ENCODE measurements at places on chromosomes 16 and 17.

GRCh38 chr16:3748307-3748706 is 31.0 kb upstream of the TRAP1 start:
- DNase-seq = no peak
- no peaks in the 10 kb centered on the region for H3K27me3 ChIP-seq
- no peak overlapping the region for H3K27ac ChIP-seq
- H3K4me1 ChIP-seq = peaks cover 23% of the 10 kb centered on the region
- H3K4me3 ChIP-seq = no peak overlapping the region

DNA sequence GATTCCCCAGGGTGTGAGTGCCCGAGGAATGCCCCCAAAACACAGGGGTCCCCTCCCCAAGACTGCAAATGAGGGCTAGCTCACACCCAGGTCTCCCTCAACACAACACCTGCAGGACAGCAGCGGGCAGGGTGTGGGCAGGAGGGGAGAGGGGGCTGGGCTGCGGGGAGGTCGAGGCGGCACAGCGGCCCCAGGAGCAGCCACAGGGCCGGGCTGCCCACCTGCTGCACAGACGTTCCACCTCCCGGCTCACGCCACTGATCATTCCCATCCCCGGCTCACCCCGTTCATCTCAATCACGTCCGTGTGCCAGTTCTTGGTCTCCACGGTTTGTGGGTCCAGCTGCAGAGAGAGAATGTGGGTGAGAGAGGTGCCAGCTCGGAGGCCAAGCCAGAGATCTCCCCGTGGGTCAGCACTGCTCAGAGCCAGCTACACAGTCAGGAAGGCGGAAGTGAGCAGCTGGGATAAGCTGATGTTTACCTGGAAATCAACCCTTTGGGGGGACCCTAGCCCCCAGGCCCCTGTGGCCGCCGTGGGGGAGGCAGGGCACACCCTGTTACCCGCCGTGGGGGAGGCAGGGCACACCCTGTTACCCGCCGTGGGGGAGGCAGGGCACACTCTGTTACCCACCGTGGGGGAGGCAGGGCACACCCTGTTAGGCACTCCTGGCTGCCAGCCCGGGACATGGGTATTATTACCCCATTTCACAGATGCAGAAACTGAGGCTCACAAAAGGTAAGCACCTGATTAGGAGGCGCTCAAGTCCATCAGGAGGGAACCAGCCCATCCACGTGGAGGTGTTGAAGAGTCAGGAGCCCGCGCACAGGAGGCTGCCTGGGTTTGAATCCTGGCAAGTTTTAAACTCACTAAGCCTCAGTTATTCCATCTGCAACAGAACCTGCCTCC is 16.1 kb downstream of the TIMM22 start:
- no peaks in the 10 kb centered on the region for H3K27me3 ChIP-seq
- no peak overlapping the region for H3K27ac ChIP-seq
- no peak for DNase-seq
- no peaks in the 10 kb centered on the region for H3K4me1 ChIP-seq
- no peak overlapping the region for H3K4me3 ChIP-seq

- DNase-seq = no peak
- peaks cover 54% of the 10 kb centered on the region for H3K4me1 ChIP-seq
- H3K27ac ChIP-seq = peak overlapping the region; percentile 84
- peak overlapping the region; percentile 79 for H3K4me3 ChIP-seq
- no peaks in the 10 kb centered on the region for H3K27me3 ChIP-seq
- peaks cover 8% of the 10 kb centered on the region for H3K36me3 ChIP-seq
These were observed 5.4 kb downstream of the NFATC3 start for GRCh38 chr16:68090533-68090932.

DNA sequence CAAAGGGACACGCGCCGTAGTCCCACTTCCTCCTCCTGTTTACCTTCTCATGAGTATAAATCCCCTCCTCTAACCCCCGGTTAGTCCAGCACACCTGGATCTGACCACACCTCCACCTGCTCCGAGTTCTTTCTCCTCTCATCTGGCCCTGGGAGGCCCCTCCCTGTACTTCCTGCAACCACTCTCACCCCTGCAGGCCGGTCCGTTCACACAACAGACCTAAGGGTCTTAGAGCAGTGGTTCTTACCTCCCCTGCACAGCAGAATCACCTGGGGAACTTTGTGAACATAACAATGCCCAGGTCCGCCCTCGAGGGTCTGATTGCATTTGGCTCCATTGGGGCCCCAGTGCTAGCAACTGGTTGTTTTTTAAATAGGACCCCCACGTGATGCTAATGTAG is 24.8 kb downstream of the TMEM114 start:
- H3K4me3 ChIP-seq = no peak overlapping the region
- no peaks in the 10 kb centered on the region for H3K4me1 ChIP-seq
- DNase-seq = no peak
- no peaks in the 10 kb centered on the region for H3K36me3 ChIP-seq
- H3K27me3 ChIP-seq = peaks cover 2% of the 10 kb centered on the region
- no peak overlapping the region for H3K27ac ChIP-seq

- H3K36me3 ChIP-seq = peaks cover 25% of the 10 kb centered on the region
- no peaks in the 10 kb centered on the region for H3K27me3 ChIP-seq
- peak overlapping the region; percentile 78 for H3K27ac ChIP-seq
- H3K4me1 ChIP-seq = peaks cover 42% of the 10 kb centered on the region
- peak overlapping the region; percentile 86 for H3K4me3 ChIP-seq
These were observed 794 bp downstream of the SMG6 start for GRCh38 chr17:2302778-2303203.

DNA sequence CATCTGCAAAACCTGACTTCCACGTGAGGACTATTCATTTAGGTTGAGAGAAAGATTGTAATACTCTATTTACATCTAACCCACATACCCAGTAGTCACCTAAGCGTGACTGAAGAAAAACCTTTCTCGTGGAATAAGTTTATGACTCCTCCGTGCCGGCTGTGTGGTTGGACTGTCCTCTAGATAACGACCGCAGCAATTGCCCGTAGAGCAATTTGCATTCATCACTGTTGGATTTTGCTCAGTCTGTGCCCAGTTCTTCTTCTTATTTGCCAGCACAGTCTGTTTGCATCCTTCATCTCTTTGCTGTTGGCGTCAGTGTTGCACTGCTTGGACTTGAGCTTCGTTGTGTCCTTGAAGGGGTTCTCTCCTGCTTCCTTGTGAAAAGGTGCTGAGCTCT is 131.3 kb downstream of the CYB561 start:
- H3K27me3 ChIP-seq = no peaks in the 10 kb centered on the region
- peaks cover 8% of the 10 kb centered on the region for H3K4me1 ChIP-seq
- H3K4me3 ChIP-seq = no peak overlapping the region

- H3K4me1 ChIP-seq = peaks cover 6% of the 10 kb centered on the region
- no peak overlapping the region for H3K4me3 ChIP-seq
These were observed 37.7 kb downstream of the DUSP14 start for GRCh38 chr17:37527249-37527851.

DNA sequence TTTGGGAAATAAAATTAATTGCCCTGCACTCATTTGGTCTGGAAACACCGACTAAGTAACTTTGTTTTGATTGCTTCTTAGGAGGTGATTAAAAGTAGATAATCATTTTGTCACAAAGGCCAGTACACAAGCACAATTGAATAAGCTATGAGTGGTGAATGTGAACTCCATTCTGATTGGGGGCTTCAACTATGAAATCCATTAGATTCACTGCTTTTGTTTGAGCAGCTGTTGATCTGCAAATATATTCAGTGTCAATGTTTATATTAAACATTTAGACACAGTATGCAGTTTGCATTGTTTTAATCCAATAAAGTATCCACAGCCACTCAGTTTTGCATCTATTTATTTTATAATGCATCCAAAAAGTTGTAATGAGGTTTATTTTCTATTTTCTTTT is 817.5 kb downstream of the CDH11 start:
- no peak for DNase-seq
- H3K27ac ChIP-seq = no peak overlapping the region
- peaks cover 5% of the 10 kb centered on the region for H3K36me3 ChIP-seq
- no peaks in the 10 kb centered on the region for H3K27me3 ChIP-seq

DNA sequence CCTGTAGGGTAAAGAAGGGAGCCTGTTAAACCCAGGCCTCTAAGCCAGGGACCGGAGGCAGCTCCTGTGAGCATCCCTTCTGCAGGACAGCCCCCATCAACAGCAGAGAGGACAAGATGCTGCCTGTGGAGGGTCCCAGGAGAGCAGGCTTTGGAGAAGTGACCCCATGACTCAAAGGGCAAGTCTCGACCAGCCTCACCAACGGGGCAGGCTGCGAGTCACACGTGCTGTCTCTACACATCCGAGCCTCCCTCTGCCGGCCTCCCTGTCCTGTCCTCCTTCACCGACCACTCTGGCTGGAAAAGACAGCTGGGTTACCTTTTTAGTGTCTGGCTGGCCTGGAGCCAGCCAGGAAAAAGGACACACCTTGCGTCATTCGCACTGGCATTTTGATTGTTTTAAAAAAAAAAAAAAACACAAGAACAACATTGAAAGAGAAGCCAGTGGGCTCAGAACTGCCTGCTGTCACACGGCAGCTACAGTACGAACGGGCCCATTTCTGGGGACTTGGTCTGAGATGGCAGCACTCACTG is 74.5 kb upstream of the RCVRN start:
- H3K4me3 ChIP-seq = no peak overlapping the region
- no peak overlapping the region for H3K27ac ChIP-seq
- peaks cover 29% of the 10 kb centered on the region for H3K4me1 ChIP-seq
- DNase-seq = peak; percentile 23
- no peaks in the 10 kb centered on the region for H3K27me3 ChIP-seq
- no peaks in the 10 kb centered on the region for H3K36me3 ChIP-seq

- H3K36me3 ChIP-seq = no peaks in the 10 kb centered on the region
- H3K27ac ChIP-seq = no peak overlapping the region
- DNase-seq = no peak
- H3K4me3 ChIP-seq = no peak overlapping the region
These were observed 33.9 kb downstream of the CMTM4 start for GRCh38 chr16:66662445-66663194.

DNA sequence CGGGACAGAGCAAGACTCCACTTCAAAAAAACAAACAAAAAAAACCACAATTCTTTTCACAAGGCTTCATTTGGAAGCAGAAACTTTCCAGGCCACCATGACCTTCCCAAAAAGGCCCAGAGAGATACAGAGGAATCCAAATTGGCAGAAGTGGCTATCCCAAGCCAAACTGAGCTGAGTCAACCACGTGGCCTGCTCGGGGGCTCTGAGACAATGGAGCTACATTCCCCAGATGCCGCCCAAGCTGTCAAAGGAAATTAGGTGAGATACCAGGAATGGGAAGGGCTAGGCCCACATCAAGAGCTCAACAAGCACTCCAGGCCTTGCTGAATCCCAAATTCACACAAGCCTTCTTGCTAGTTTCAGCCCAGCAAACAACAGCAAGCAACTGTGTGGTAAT is 5.7 kb upstream of the EXOSC6 start:
- peaks cover 3% of the 10 kb centered on the region for H3K36me3 ChIP-seq
- no peaks in the 10 kb centered on the region for H3K27me3 ChIP-seq
- no peak overlapping the region for H3K27ac ChIP-seq
- H3K4me3 ChIP-seq = no peak overlapping the region

DNA sequence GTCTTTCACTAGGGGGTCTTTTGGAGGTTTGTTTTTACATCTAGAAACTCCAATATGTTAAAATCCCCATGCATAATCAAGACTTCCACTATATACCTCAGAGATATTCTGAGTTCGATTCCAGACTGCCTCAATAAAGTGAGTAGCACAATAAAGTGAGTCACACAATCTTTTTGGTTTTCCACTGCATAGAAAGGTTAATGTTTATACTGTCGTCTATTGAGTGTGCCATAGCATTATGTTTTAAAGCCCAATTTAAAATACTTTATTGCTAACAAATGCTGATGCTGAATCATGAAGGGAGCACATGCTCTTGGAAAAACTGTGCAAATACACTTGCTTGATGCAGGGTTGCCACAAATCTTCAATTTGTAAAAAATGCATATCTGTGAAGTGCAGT is 227.5 kb upstream of the ZFHX3 start:
- DNase-seq = no peak
- no peaks in the 10 kb centered on the region for H3K36me3 ChIP-seq
- peaks cover 6% of the 10 kb centered on the region for H3K27me3 ChIP-seq
- no peak overlapping the region for H3K4me3 ChIP-seq

GRCh38 chr16:13307255-13307654 is 405.9 kb downstream of the SHISA9 start:
- H3K36me3 ChIP-seq = no peaks in the 10 kb centered on the region
- H3K27me3 ChIP-seq = no peaks in the 10 kb centered on the region
- no peak overlapping the region for H3K27ac ChIP-seq
- no peak overlapping the region for H3K4me3 ChIP-seq

GRCh38 chr16:47734987-47735594 is 274.0 kb downstream of the PHKB start:
- no peak overlapping the region for H3K27ac ChIP-seq
- no peaks in the 10 kb centered on the region for H3K27me3 ChIP-seq
- DNase-seq = no peak

DNA sequence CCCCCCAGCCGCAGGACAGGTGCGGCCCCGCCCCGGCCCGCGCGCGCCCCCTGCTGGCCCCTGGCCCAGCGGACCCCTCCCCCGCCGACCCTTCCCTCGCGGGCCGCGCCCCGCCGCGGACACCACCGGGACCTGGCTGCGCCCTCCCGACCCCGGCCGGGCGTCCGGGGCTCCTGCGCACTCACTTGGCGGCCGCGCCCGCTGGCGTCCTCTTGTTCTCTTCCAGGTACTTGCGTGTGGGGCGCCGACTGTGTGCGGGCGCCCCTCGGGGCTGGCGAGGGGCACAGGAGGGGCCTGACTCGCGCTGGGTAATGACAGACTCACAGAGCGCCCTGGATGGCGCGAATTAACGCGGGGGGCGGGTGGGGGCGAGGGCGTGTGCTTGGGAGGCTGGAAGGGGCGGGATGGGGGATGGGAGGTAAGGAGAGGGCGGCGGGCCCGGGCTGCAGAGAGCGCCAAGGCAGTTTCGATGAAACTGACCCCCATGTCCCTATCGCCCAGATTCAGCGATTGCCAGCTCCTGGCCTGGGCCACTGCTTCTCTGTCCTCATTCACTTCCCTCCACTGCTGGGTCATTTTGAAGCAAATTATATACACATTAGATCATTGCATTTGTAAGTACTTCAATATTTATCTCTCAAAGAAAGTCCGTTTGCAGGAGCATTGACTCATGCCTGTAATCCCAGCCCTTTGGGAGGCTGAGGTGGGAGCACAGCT is 445 bp upstream of the DBNDD1 start:
- H3K4me1 ChIP-seq = peaks cover 9% of the 10 kb centered on the region
- H3K36me3 ChIP-seq = peaks cover 5% of the 10 kb centered on the region
- peaks cover 6% of the 10 kb centered on the region for H3K27me3 ChIP-seq
- DNase-seq = no peak

DNA sequence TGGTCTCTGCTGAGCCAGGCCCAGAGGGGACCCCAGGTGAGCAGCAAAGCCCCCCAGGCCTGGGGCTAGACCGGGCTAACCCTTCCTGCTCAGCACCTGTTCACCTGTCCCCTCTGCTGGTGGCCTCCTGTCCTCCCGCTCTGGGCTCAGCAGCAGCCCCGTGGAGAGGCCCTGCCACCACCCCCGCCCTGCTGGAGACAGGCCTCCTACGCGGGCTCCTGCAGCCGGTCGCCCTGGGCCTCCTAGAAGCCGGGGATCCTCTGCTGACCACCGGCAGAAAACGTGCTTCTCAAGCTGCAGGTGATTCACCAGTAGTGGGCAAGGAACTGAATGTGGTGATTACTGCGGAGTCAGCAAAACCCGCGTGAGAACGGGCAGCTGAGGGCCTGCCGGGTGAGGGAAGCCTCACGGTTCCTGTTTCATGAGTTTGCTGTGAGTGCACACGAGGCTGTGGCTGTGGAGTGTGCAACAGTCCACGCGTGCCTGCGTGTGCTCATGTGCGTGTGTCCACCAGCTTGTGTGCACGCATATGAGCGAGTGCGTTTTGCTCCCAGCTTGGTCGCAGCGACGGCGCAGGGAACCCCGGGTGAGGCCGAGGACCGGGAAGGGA is 792 bp downstream of the SECTM1 start:
- peak overlapping the region; percentile 68 for H3K4me3 ChIP-seq
- DNase-seq = no peak
- no peaks in the 10 kb centered on the region for H3K36me3 ChIP-seq
- no peak overlapping the region for H3K27ac ChIP-seq

- no peaks in the 10 kb centered on the region for H3K36me3 ChIP-seq
- H3K27ac ChIP-seq = no peak overlapping the region
- H3K27me3 ChIP-seq = no peaks in the 10 kb centered on the region
- H3K4me1 ChIP-seq = no peaks in the 10 kb centered on the region
- no peak for DNase-seq
These were observed 248.9 kb downstream of the SHISA9 start for GRCh38 chr16:13150181-13150885.
